ENCODE measurements at places on chromosomes 2 and 18.

GRCh38 chr2:97870396-97870843 lies 125.3 kb downstream of the TMEM131 start:
- DNase-seq, result no peak

DNA sequence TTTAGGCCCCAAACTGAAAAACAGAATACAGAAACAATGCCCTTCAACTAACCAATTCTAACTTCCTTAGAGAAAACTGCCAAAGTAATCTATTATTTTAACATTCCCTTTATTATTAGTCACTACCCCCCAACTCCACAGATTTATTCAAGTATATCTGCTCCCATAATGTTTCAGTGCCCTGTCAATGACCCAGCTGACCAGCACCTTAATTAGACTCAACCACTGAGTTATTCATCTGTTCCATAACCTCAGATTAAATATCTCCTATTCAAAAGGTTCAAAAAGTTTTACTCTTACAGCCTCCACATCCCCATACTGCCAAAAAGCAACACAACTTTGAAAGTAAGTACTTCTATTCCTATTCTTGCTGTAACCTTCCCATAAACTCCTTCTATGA lies 202.4 kb downstream of the EXOC6B start:
- no peak for DNase-seq

GRCh38 chr2:44290261-44290660 lies 15.0 kb downstream of the SLC3A1 start:
- no peak for DNase-seq

DNA sequence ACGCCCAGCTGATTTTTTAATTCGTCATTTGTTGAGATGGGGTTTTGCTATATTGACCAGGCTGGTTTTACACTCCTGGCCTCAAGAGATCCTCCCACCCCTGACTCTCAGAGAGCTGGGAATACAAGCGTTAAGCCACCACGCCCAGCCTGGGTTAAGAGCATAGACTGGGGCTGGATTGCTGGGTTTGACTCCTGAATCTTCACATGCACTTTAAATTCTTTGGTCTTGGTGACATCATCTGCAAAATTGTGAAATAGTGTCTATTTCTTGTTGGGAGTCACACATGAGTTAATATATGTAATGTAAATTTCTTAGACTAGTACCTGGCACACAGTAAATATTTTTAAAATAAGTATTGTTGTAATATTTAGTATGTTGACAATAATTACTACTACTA lies 257.4 kb downstream of the DOK6 start:
- no peak for DNase-seq

DNA sequence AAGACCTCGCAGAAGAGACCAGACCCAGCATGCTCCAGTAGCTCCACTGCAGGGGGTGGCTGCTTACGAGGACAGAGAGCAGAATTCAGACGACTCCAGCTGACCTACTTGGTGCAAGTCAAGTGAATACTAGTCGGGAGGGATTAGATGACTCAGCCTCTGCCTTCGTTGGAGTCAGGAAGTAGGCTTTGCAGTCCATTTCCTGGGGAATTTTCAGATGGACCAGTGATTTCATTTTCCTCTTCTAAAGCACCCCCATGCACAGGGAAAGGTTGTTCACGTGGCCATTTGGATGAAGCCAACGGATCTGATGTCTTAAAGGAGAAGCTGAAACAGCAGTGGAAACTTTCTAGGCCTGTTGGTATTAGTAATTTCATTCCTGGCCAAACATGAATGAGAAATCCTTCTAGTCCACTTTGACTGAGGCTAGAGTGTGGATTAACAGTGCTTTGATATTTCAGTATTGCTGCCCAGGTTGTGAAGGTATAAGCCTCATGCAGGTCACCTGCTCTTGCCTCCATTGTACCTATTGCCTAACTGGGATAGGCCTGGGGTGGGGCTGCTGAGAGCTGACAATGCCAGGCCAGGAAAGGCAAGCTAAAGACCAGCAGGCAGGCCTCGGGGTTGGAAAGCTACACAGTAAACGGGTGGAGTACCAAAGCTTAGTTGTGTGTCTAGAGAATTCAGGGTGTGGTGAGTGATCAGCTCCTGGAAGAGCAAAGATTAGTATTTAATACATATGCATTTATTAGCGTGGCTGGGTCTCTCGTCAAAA lies 117.6 kb upstream of the FOSL2 start:
- no peak for DNase-seq

DNA sequence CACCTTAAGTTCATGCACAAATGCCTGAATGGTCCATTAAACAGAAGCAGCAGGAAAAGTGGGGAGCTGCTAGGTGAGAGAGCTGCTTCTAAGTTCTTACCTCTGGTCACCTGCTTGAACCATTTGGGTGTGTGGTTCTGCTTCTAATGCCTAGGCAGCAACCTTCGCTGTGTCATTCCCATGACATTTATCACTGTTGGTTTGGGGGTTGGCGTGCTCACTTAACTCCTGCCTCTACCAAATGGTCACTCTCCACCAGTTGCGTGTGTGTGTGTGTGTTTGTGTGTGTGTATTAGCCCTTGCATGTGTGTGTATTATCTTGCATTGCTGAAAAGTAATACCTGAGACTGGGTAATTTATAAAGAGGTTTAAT lies 56.2 kb downstream of the NCAPH start:
- no peak for DNase-seq

DNA sequence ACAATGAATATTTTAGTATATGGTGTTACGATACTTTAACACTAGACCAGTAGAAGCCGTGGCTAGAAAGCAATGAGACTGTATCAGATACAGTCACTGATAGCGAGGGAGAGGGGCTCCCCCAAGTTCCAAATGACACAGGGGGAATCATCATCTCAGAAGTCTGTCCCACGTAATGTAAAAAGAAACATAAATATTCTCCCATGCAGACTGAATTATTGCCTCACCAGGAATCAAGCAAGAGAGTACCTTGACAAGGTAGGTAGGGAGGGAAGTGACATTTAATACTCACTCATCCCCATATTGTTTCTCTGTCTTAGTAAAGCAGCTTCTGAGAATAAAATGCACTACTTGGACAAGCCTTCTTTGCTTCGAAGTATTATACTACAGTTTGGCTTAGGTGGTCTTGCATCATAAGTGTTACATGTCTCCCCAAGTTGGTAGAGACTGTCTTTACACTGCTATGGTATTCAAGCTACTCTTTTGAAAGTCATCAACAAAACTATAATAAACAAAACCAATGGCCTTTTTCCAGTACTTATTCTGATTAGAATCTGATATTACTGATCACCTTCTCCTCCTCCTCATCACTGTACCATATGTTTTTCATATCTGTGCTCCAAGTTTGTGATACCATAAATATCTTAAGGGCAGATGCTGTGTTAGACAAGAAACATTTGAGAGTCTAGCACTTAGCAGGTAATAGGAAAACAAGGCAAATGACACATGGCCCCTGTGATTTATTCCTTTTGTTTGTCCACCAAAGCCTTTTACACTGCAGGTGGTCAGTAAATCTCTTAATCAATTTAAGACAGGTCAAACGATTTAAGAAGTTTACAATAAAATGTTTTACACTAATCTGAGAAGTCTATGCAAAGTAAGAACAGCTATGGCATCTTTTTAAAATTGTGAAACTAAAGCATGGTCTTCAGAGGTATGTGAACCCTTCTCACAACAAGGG lies 2.7 kb downstream of the LAPTM4A start:
- DNase-seq, result no peak

DNA sequence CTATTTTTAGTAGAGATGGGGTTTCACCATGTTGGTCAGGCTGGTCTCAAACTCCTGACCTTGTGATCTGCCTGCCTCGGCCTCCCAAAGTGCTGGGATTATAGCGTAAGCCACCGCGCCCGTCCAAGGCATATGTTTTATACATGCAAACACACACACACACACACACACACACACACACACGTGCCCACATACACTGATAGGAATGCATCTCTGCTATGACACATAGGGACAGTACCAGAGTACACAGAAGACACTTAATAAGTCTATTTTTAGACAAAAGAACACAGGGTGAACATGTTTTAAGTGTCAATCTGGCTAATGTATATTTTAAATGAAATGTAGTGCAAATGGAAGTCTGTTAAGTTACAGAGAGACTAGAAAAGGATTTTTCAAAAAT lies 10.7 kb upstream of the RNF103 start:
- DNase-seq, result no peak

GRCh38 chr2:26530696-26531095 lies 52.8 kb upstream of the OTOF start:
- DNase-seq, result no peak

- DNase-seq, result no peak
Observed at GRCh38 chr2:142325870-142326269, 195.1 kb upstream of the LRP1B start.

DNA sequence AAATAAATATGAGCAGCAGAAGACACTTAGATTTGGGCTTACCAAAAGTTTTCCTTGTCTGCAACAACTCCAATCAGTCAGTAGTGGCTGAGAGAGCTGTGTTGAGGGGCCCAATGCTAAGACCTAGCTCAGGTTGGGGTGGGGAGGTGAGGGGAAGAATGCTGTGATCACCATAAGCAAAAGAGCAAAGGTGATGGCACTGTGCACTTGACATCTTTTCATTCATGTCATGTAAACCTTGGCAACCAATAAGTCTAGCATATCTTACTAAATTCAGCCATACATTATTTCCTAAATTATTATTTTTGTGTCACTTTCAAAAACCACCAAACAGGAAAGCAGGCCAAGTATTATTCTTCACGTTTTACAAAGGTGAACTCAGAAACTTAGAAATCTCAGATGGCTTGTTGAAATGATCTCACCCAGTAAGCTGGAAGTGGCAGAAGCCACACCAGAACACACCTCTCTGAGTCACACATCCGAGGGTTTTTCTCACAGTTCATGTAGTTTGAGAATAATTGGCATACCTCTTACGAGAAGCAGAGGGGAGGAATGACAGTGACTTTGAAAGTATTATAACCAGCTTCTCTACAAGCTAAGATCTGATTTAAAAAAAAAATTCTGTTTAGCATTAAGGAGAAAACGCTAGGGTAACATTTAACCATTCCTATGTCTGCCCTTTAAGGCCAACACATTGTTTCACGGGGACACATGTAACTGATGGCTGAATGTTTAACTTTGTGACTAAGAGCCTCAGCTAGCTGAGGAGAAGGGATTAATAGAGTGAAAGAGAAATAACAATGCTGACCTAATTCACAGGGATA lies 43.3 kb upstream of the SETBP1 start:
- no peak for DNase-seq

GRCh38 chr18:10771053-10771709 lies 245.4 kb downstream of the NAPG start:
- DNase-seq, result no peak

DNA sequence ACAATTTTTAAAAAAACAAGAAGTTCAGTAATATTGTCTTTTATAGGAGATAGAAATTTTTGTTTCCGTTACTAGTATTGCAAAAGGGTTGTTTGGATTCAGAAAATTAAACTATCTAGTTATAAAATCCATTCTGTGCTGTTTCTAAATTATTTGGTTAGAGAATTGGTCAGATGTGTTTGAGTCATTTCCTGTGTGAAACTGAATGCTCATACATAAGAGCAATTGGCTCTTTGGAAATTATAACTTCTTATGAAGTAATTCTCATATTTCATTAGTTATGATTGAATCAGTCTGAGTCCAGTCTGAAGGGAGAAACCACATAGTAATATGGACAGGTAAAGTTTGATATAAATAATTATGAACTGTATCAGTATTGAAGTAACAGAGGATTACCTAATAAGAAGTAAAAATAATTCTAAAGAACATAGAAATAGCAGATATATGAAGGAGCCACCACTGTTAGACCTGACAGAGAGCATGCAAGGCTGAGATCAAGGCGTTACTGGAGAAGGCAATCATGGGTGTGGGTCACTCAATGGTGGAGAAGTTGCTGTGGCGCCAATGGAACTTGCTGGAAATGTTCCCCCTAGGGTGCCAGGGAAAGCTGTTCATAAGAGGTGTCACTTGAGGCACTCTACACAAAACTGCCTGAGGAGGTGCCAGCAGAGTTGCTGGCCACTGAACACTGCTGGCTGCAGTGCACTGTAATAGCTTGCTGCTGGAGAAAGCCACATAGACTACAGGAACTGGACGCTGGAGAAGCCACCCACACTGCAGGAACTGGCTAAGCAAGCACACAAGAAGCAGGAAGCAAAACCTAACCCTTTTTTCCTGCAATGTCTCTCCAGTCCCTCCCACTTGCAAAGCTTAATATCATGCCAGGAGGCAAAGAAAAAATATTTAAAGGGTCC lies 18.0 kb upstream of the FAP start:
- DNase-seq, result no peak

GRCh38 chr18:59905686-59906091 lies 5.9 kb downstream of the PMAIP1 start:
- no peak for DNase-seq

GRCh38 chr2:46984642-46985476 lies 69.3 kb upstream of the MCFD2 start:
- no peak for DNase-seq

DNA sequence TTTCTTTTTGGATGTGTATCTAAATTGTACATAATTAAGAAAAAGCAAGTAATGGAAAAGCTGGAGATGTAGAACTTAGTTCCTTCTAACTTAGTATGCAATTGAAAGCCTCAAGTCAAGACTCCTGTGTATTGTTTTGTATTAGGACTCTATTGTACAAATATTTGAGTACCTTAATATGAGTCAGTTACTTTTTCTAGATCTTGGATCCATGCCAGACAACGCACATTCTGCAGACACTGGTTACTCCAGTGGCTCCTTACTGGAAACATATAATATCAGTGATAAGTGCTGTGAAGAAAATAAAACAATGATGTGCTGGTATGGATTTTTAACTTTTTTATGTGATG lies 1.5 kb downstream of the SLC39A10 start:
- no peak for DNase-seq

GRCh38 chr18:54750350-54750749 lies 77.9 kb upstream of the RAB27B start:
- no peak for DNase-seq

DNA sequence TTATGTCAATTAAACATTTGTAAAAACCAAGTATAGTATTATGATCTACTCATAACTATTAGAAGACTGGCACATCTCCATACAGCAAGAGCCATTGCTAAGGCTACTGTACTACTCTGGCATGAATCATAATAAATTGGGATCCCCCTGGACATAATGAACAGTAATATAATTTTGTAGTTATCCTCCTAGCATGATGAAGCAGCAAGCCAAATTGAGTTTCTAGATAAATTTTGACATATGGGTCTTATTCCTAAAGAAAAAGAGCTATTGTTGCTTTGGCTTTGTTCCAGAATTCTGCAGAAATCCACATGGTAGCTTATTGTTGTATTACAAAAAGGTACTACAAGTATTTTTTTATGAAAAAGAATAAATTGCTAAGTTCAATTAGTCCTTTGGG lies 204.3 kb downstream of the CAMKMT start:
- DNase-seq, result no peak

GRCh38 chr2:240131296-240131695 lies 4.8 kb downstream of the COPS9 start:
- DNase-seq, result no peak

DNA sequence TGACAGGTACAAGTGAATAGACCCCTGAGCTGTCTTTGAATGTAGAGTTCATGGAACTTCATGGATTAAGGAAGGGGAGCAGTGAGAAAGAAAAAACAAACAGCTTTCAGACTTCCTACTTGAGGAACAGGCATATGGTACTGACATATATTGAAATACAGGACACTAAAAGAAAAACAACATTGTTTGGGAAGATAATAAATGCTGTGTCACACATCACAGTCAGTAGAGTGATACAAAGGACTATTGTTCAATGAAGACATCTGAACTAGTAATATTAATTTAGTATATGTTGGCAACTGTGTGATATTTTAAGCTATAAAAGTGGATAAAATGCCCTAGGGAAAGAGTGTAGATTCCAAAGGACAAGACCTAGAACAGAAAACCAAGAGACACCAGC lies 3.3 kb downstream of the DSC2 start:
- no peak for DNase-seq

- no peak for DNase-seq
Observed at GRCh38 chr2:120338015-120338414, 7.9 kb upstream of the INHBB start.

Measured in activated CD4-positive, alpha-beta T cell treated with anti-CD3 and anti-CD28 coated beads for 1 hour (primary cell).